ENCODE measurements at places on chromosomes 6 and 20.
A peak's percentile ranks its signal among the peaks of the same experiment; 100 is the strongest.

- DNase-seq: no peak
Measured at GRCh38 chr6:155382338-155382685, 68.0 kb upstream of the TFB1M start.

- no peak for DNase-seq
Measured at GRCh38 chr6:166446567-166447065, 63.9 kb upstream of the MPC1 start.

- no peak for DNase-seq
Measured at GRCh38 chr6:143248359-143248758, 187.7 kb downstream of the AIG1 start.

GRCh38 chr6:27143474-27144026, 104.0 kb upstream of the PRSS16 start:
- DNase-seq: no peak

DNA sequence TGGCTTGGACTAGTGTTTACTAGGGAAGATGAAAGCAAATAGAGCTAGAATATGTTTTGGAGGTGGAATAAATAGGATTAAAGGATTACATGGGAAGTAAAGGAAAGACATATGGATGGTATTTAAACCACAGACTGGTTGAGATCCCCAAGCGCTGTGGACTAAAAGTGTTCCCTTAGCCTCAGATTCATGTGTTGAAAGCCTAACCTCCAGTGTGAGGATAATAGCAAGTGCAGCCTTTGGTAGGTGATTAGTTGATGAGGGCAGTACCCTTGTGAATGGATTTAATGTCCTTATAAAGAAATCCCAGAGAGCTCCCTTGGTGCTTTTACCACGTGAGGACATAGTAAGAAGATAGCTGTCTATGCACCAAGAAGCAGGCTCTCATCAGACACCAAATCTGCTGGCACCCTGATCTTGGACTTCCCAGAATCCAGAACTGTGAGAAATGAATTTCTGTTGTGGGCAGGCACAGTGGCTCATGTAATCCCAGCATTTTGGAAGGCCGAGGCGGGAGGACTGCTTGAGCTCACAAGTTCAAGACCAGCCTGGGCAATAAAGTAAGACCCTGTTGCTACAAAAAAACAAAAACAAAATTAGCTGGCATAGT, 57.3 kb upstream of the MCM9 start:
- no peak for DNase-seq

- DNase-seq: no peak
Measured at GRCh38 chr20:15740046-15740775, 833.0 kb downstream of the KIF16B start.

DNA sequence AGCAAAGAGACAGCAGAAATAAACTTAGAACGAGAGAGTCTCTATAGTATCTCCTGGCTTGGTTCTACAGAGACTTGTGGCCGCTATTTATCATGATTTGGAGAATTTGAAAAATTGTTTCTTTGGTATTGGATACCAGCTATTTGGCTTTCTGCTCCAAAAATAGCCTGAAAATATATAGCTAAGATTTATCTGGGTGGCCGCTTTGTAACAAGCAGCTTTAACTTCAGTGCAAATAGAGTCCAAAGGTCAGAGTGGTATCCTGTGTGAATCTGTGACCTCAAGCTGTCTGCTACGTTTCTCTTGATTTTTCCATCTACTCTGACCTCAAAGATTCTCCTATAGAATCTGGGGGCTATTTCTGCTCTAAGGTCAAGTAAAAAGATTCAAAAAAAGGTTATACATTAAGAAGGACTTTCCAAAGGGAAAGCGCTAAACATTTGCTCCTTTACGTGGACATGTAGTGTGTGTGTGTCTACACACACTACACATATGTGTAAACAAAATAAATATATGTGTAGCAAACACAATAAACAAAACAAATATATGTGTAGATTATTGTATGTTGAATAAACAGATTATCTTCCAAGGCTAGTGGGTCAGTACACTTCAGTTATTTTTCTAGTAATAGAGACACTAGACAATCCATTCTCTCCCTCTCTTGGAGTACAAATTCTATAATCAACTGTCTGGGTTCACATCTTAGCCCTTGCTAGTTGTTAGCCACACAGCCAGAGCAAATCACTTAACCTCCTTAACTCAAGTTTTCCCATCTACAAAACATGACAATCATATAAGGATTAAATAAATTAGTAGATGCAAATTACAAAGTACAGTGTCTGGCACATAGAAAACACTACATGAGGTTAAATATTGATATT, 40.8 kb downstream of the CHD6 start:
- no peak for DNase-seq

- no peak for DNase-seq
Measured at GRCh38 chr20:15911581-15911980, 661.7 kb downstream of the KIF16B start.

- peak; percentile 55 for DNase-seq
Measured at GRCh38 chr6:149153693-149154092, 163.8 kb upstream of the TAB2 start.

Measured in OCI-M1 (cell line).